ENCODE measurements at places on chromosomes 6 and 20.

DNA sequence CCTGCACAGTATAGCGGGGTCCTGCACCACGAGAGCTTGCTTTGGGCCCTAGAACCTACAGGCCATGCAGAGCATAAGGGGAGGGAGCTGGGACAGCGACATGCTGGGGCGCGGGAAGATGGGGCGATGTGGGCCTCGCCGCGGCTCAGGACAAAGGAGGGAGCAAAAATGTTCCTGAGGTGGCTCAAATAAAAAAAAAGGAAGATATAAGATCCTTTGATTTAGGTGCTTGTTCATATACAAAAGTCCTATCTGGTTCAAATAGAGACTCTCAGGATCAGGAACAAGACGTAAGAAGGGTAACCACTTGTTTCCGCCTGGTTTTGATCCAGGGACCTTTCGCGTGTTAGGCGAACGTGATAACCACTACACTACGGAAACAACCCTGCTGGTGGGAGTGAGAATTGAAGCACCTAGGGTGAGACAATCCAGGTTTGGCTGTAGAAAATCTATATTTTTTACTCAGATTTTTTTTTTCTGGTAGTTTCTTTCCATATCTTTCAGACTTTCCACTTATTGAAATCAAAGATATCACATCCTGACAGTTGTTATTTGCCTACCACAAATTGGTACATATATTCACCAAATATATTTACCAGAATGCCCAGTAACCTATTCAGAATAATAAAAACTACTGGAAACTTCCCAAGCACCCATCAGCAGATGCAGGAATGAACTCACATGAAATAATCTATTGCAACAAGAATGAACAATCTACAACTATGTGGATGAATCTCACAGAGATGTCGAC is 177.9 kb upstream of the ZNF184 start:
- DNase-seq: no peak

DNA sequence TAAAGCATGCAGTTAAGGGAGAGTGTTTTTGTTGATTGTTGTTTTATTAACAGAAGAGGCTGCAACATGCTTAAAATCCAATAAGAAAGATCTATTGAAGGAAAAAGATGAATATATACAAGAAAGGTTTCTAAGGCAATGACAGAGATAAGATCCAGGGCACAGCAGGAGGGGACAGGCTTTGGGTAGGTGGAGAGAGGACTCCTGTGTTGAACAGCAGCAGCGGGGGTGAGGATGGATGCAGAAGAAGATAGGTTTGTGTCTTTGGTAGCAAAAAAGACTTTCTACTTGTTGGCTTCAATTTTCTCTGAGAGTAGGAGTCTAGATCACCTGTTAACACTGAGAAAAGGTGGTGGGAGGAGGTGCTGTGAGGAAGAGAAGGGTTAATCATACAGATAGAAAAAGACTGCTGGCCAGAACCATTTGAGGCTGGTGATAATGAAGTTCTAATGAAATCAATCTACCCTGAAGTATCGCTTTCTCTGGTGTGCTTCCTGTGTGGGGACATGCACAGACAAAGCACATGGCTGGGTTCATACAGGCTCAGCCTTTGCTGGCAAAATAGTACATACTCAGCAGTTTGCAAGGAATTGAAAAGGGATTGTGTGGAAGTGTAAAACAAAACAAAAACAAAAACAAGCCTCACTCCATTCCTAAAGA is 17.2 kb upstream of the DST start:
- no peak for DNase-seq

DNA sequence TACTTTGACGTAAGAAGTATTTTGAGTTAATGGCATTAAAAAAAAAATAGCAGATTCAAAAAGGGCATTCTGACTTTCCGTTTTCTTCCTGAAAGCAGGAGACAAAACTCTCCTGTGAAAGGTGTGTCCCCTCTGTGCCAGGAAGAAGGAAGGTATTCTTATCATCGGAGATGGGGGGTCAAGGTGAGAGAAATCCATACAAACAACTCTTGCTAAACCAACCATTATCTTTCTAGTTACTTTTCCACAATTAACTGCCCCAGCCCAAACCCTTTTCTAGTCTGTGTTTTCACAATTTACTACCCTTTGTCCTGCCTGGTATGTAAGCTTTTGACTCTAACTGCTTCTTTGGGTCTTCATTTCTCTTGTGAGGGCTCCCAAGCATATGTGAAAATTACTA is 717.3 kb downstream of the EPM2A start:
- DNase-seq: no peak

DNA sequence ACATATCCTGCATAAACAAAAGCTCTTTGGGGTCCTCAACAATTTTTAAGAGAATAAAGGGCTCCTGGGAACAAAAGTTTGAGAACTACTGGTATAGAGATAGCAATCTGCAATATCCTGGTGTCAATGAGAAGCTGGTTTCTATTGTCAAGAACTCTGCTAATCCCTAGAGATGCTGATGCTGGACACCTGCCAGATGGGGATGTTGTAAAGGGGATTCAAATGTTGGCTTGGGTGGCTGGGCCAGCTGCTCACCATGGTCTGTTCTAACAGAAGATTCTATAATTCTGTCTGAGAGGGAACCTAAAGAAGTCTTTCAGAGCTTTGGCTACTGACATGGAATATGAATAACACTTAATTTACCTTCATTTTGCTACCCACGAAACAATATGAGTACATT is 137.8 kb downstream of the BTBD9 start:
- no peak for DNase-seq

GRCh38 chr6:12968290-12968689 is 251.7 kb downstream of the PHACTR1 start:
- no peak for DNase-seq

DNA sequence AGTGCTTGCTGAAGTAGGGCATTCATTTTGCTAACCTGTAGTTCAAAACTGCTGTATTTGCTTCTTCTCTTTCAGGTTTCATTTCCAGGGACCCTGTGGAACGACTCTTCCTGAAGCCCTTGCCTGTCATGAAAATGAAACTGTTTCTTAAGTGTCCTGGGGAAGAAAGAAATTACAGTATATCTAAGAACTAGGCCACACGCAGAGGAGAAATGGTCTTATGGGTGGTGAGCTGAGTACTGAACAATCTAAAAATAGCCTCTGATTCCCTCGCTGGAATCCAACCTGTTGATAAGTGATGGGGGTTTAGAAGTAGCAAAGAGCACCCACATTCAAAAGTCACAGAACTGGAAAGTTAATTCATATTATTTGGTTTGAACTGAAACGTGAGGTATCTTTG is 3.4 kb upstream of the NOL7 start:
- DNase-seq: no peak

GRCh38 chr6:143117108-143117507 is 56.4 kb downstream of the AIG1 start:
- DNase-seq: no peak

DNA sequence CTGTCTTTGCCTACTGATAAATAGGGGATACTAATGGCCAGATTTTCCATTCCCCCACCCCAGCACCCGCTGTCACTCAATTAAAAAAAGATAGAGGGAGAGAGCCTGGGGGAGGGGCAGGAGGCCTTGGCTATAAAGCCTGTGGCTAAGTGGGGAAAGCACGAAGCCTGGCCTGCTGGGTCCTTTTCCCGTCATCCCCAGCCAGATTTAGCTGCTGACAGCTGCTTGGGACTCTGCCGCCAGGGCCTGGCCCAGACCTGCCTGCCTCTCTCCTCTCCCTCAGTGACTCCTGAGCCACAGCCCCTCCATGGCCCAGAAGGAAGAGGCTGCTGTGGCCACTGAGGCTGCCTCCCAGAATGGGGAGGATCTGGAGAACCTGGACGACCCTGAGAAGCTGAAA is at the start of gene APOBEC2:
Gene APOBEC2, plus strand, starts transcription at position 162 of the 400 bp plus-strand sequence. Its CDS starts 146 bp downstream, at position 308.
- no peak for DNase-seq

- no peak for DNase-seq
Measured at GRCh38 chr6:83605517-83605916, 93.2 kb downstream of the PRSS35 start.

DNA sequence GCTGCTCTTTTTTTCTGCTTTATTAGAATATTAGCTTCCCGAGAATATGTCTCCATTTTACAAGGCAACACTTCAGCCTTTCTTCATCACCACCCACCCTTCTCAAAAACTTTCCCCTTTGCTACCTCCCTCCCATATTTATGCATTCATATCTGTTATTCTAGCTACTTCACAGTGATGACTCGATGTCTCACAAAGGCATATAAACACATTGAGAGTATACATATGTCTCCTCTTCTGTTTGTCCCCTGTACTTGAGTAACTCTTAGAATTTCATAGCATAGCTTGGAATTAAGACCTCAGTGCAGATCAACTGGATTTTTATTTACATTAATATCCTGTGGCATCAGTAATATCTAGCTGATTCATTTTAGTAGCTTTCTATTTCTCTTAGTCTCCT is 6.5 kb downstream of the RNF144B start:
- no peak for DNase-seq

- DNase-seq: no peak
Measured at GRCh38 chr6:41344876-41345275, 9.5 kb downstream of the NCR2 start.

DNA sequence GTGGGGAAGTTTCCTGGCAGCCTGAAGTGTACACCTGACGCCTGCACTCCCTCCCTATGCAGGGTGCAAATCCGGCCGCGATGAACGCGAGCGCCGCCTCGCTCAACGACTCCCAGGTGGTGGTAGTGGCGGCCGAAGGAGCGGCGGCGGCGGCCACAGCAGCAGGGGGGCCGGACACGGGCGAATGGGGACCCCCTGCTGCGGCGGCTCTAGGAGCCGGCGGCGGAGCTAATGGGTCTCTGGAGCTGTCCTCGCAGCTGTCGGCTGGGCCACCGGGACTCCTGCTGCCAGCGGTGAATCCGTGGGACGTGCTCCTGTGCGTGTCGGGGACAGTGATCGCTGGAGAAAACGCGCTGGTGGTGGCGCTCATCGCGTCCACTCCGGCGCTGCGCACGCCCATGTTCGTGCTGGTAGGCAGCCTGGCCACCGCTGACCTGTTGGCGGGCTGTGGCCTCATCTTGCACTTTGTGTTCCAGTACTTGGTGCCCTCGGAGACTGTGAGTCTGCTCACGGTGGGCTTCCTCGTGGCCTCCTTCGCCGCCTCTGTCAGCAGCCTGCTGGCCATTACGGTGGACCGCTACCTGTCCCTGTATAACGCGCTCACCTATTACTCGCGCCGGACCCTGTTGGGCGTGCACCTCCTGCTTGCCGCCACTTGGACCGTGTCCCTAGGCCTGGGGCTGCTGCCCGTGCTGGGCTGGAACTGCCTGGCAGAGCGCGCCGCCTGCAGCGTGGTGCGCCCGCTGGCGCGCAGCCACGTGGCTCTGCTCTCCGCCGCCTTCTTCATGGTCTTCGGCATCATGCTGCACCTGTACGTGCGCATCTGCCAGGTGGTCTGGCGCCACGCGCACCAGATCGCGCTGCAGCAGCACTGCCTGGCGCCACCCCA is 1.2 kb downstream of the GPR6 start:
- no peak for DNase-seq

GRCh38 chr6:160996131-160996601 is 4.6 kb downstream of the MAP3K4 start:
- DNase-seq: no peak

- no peak for DNase-seq
Measured at GRCh38 chr20:54140927-54141566, 32.7 kb downstream of the CYP24A1 start.

GRCh38 chr6:15340775-15341174 is 94.9 kb downstream of the JARID2 start:
- DNase-seq: no peak

GRCh38 chr6:129517288-129517687 is 192.7 kb downstream of the ARHGAP18 start:
- no peak for DNase-seq

DNA sequence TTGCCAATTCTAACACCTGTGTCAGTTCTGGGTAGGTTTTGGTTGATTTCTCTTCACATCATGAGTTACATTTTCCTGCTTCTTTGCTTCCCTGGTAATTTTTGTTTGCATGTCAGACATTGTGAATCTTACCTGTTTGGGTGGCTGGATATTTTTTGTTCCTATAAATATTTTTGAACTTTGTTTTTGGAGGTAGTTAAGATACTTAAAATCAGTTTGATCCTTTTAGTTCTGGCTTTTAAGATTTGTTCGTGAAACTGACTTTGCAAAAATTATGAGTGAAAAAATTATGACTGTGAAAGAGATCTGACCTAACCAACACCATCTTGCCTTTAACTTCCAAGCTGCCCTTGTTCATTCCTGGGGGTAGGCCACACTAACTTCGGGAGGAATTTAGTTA is 69.5 kb downstream of the BCAS1 start:
- DNase-seq: no peak
